ENCODE measurements at places on chromosomes 7 and 10.
A peak's percentile ranks its signal among the peaks of the same experiment; 100 is the strongest.

GRCh38 chr7:120997882-120998474 is 9.5 kb downstream of the CPED1 start:
- H3K4me3 ChIP-seq = no peak overlapping the region
- DNase-seq = no peak
- peaks cover 22% of the 10 kb centered on the region for H3K4me1 ChIP-seq
- peaks cover 24% of the 10 kb centered on the region for H3K27me3 ChIP-seq

GRCh38 chr10:34305189-34305588 is 509.9 kb downstream of the PARD3 start:
- no peaks in the 10 kb centered on the region for H3K36me3 ChIP-seq
- H3K27ac ChIP-seq = no peak overlapping the region
- no peaks in the 10 kb centered on the region for H3K27me3 ChIP-seq

- no peak overlapping the region for H3K27ac ChIP-seq
- H3K36me3 ChIP-seq = peaks cover 4% of the 10 kb centered on the region
- no peak overlapping the region for H3K4me3 ChIP-seq
- H3K27me3 ChIP-seq = peaks cover 45% of the 10 kb centered on the region
- H3K4me1 ChIP-seq = no peaks in the 10 kb centered on the region
Measured at GRCh38 chr10:1377231-1377630, 321.0 kb downstream of the WDR37 start.

DNA sequence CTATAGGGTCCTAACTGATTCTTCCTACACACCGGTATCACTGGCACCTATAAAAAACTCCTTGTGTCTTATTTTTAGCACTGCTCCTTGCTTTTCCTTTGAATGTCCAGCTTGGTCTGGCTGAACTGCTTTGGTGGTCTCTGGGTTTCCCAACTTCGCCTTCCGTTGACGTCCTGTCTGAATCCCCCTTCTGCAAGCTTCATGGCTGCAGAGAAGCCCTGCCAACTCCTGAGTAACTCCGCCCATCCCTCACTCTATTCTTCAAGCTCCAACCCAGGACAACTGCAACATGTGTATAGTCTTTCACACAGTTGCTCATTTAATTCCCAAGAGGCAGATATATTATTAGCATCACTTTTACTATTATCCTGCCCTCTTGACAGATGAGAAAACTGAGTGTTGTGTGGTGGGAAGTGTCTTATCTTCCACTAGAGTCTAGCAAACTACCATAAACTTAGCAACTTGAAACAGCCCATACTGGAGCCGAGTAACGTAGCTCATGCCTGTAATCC is 40.9 kb downstream of the MTURN start:
- no peaks in the 10 kb centered on the region for H3K36me3 ChIP-seq
- no peaks in the 10 kb centered on the region for H3K27me3 ChIP-seq
- no peak overlapping the region for H3K4me3 ChIP-seq
- DNase-seq = no peak

DNA sequence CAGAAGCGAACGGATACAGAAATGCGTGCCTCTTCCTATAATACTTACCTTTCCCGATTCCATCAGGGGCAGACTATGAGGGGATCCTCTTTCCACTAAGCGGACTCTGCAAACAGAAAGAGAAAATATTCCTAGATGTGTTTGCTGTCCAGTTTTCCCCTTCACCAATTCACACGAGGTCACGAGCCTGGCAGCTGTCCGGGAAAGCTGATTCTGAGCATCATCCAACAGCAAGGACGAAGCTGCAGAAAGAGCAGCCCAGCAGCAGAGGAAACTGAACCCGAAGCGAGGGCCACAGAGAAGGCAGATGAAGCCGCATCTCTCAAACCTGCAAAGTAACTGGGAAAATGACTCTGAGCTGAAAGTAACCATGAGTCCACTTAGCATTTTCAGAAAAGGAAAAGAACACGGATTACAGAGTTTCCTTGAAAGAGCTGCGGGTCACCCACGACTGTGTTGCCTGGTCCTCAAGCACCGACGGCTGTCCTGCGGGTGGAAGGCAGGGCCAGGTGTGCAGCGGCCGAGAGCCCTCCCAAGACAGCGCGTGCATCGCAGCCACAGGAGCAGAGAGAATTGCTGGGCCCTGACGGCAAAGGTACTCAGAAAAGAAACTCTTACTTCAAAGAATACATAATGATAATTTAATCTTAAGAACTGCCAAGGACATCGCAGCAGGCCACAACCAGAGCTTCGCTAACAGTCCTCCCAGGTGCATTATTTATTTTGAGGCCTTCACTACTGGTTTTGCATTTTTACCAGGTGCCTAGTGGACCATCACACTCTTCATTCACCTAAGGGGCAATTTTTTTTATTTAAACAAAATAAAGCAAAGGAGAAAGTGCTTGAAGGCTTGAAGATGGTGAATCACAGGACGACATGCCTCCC is 153.3 kb downstream of the ZMYND11 start:
- peaks cover under 1% of the 10 kb centered on the region for H3K36me3 ChIP-seq
- H3K27me3 ChIP-seq = peaks cover 11% of the 10 kb centered on the region
- H3K27ac ChIP-seq = no peak overlapping the region
- no peak overlapping the region for H3K4me3 ChIP-seq
- DNase-seq = no peak

- no peaks in the 10 kb centered on the region for H3K27me3 ChIP-seq
- peaks cover 2% of the 10 kb centered on the region for H3K36me3 ChIP-seq
- no peak for DNase-seq
- no peak overlapping the region for H3K27ac ChIP-seq
- H3K4me3 ChIP-seq = no peak overlapping the region
Measured at GRCh38 chr7:5001003-5001402, 42.0 kb upstream of the MMD2 start.

- no peaks in the 10 kb centered on the region for H3K4me1 ChIP-seq
- H3K36me3 ChIP-seq = peaks cover 2% of the 10 kb centered on the region
- H3K4me3 ChIP-seq = no peak overlapping the region
- DNase-seq = no peak
- H3K27ac ChIP-seq = no peak overlapping the region
- peaks cover 43% of the 10 kb centered on the region for H3K27me3 ChIP-seq
Measured at GRCh38 chr10:49666685-49667084, 12.8 kb upstream of the C10orf53 start.

GRCh38 chr7:41886901-41887311 is 184.0 kb upstream of the INHBA start:
- H3K4me3 ChIP-seq = no peak overlapping the region
- DNase-seq = no peak
- H3K27ac ChIP-seq = no peak overlapping the region
- H3K27me3 ChIP-seq = peaks cover 18% of the 10 kb centered on the region

GRCh38 chr10:59708816-59709394 is 745 bp downstream of the SLC16A9 start:
- DNase-seq = no peak
- H3K27me3 ChIP-seq = peaks cover 75% of the 10 kb centered on the region
- H3K4me3 ChIP-seq = peak overlapping the region; percentile 43
- peaks cover 4% of the 10 kb centered on the region for H3K4me1 ChIP-seq

- H3K36me3 ChIP-seq = no peaks in the 10 kb centered on the region
- no peak for DNase-seq
- no peak overlapping the region for H3K27ac ChIP-seq
- no peak overlapping the region for H3K4me3 ChIP-seq
- H3K27me3 ChIP-seq = no peaks in the 10 kb centered on the region
Measured at GRCh38 chr10:105742923-105743322, 1101.8 kb downstream of the SORCS3 start.

DNA sequence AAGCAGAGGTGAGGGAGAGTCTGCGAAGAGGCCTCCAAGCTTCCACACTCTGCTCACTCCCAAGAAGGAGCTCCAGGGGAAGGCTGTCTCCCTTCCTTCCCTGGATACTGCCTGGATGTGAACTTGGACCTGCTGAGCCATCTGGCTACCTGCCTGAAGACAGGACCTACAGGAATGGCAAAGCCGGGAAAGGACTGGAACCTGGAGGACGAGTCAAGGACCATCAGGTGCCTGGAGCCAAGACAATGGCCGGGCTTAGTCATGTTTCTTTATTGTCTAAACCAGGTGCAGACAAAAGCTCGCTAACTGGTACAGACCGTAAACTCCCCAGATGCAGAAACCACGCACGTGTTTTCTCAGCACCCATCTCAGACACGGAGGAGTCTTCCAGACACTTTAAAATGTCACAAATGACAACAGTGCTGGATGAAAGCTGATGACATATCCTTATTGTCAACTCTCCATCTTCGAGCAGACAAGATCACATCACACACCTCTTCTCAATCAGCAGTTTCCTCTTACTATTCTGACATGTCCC is 12.1 kb downstream of the ASB13 start:
- H3K36me3 ChIP-seq = peaks cover 6% of the 10 kb centered on the region
- H3K27me3 ChIP-seq = no peaks in the 10 kb centered on the region
- H3K4me3 ChIP-seq = no peak overlapping the region
- no peak for DNase-seq
- peaks cover 26% of the 10 kb centered on the region for H3K4me1 ChIP-seq

DNA sequence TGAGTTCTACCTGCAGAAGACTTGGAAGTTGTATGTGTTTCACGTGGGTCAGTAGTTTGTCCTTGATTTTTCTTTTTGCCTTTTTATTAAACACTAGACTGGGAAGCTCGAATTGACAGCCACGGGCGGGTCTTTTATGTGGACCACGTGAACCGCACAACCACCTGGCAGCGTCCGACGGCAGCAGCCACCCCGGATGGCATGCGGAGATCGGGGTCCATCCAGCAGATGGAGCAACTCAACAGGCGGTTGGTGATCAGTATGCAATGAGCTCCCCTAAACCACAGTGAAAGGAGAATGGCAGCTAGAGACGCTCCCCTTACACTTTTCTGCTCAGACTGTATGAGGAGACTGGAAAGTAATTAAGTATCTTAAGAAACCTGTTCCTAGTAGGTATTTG is 126.7 kb upstream of the STK17A start:
- peaks cover 2% of the 10 kb centered on the region for H3K36me3 ChIP-seq
- peaks cover 30% of the 10 kb centered on the region for H3K27me3 ChIP-seq
- H3K27ac ChIP-seq = no peak overlapping the region
- peaks cover 7% of the 10 kb centered on the region for H3K4me1 ChIP-seq

GRCh38 chr7:114988755-114989375 is 67.0 kb downstream of the MDFIC start:
- H3K4me3 ChIP-seq = no peak overlapping the region
- DNase-seq = no peak
- H3K36me3 ChIP-seq = peaks cover 5% of the 10 kb centered on the region
- peaks cover 34% of the 10 kb centered on the region for H3K4me1 ChIP-seq
- H3K27me3 ChIP-seq = no peaks in the 10 kb centered on the region

DNA sequence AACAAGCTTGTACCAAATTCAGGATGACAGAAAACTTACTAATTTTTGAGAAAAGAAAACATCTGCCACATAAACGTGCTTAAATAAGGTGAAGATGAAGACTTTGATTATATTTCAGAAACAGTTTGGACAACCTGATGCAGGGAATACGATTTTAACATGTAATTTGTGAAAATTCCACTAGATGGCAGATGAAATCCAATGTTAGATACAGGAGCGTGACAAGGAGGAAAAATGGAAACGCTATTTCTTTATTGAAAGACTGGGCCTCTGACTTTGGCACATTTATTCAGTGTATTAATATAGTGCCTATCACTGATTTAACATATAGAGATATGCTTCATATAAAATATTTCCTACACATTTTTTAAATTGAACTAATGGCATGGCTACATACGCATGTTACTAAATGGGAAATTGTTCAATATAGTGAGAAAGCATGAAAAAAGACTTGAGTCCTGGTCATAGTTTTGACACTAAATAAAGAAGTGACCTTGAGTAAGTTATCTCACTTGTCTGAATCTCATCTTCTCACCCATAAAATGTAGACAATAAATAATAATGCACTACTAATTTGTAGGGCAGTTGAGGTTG is 60.7 kb downstream of the CD36 start:
- H3K27ac ChIP-seq = no peak overlapping the region
- no peak for DNase-seq
- H3K4me1 ChIP-seq = no peaks in the 10 kb centered on the region
- H3K27me3 ChIP-seq = no peaks in the 10 kb centered on the region

GRCh38 chr10:97279121-97279815 is 13.2 kb downstream of the ARHGAP19 start:
- peak overlapping the region; percentile 34 for H3K27ac ChIP-seq
- H3K36me3 ChIP-seq = no peaks in the 10 kb centered on the region
- no peaks in the 10 kb centered on the region for H3K27me3 ChIP-seq
- H3K4me3 ChIP-seq = no peak overlapping the region
- peaks cover 8% of the 10 kb centered on the region for H3K4me1 ChIP-seq

DNA sequence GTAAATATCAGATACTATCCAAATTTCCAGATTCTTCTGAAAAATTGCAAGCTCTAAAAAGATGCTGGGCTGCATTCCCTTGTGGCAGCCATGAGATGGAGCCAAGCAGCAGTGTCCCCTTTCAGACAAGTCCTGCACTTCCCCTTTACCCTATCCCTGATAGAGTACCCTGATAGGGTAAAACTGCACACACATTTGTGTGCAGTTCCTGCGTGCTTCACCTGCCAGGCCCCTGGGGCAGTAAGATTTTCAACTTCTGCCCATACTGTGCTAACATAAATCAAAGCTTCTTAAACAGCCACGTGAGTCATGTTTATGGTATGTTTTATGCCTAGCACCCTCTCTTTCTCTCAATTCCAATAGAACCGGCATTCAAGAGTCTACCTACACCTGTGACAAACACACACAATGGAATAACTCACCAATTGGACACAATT is 52.2 kb downstream of the IFIT5 start:
- DNase-seq = no peak
- H3K27ac ChIP-seq = no peak overlapping the region
- peaks cover 12% of the 10 kb centered on the region for H3K27me3 ChIP-seq
- H3K36me3 ChIP-seq = no peaks in the 10 kb centered on the region

- H3K4me1 ChIP-seq = peaks cover 29% of the 10 kb centered on the region
- no peak overlapping the region for H3K4me3 ChIP-seq
- DNase-seq = no peak
- H3K27me3 ChIP-seq = no peaks in the 10 kb centered on the region
- no peak overlapping the region for H3K27ac ChIP-seq
- H3K36me3 ChIP-seq = no peaks in the 10 kb centered on the region
Measured at GRCh38 chr7:359226-359765, 69.3 kb downstream of the FOXL3 start.

DNA sequence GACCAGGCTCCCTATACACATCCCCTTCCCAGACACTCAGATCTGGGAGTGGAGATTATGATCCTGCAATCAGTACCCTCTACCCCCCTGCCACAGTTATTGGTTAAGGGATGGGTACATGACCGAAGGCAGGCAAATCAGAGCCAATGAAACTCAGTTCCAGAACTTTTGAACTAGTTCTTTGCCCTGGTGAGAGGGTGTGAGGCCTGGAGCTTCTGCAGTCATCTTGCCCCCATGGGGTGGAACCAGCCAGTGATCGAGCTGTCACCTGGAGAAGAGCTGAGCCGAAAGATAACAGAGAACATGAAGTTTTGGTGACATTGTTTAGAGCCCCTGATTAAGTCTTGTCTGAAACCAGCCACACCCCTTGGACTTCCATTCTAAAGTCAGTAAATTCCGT is 88.2 kb upstream of the DUSP5 start:
- peaks cover 18% of the 10 kb centered on the region for H3K4me1 ChIP-seq
- H3K27ac ChIP-seq = peak overlapping the region; percentile 83
- no peak overlapping the region for H3K4me3 ChIP-seq
- no peak for DNase-seq
- H3K27me3 ChIP-seq = peaks cover 5% of the 10 kb centered on the region
- no peaks in the 10 kb centered on the region for H3K36me3 ChIP-seq

All from T-helper 17 cell (primary cell).